Heart right ventricle (tissue), 16 donors: ENCODE measurements at places on chromosomes 11 and 22. TPM values are rescaled to one million over a fixed set of nuclear protein-coding genes. Genes with fewer than 3 reads are reported as not detected.

The RHOG gene
- 55.7 TPM for polyA plus RNA-seq

The OR4D5 gene
- not detected for polyA plus RNA-seq

The ISX gene
- polyA plus RNA-seq = not detected

The KCNJ11 gene
- 15.0 TPM for polyA plus RNA-seq

DNA sequence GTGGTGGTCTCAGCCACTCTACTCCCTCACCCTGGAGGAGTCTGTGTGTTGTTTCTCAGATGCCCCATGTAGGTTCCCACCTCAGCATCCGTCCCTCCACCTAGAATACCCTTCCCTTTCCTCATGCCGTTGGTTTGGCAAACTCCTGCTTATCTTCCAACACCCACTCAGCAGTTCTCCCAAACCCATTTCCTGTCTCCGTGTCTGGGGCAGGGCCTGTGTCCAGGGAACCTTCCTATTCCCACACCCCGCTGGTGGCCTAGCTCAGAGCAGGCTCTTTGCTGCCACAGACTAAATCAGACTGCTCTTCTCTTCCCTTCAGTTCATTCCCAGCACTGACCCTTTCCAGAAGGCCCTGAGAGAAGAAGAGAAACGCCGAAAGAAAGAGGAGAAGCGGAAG, 7.5 kb upstream of the SREBF2 start:
- DNase-seq = no peak

GRCh38 chr11:67158221-67158620, 39.2 kb downstream of the KDM2A start:
- no peak for DNase-seq

DNA sequence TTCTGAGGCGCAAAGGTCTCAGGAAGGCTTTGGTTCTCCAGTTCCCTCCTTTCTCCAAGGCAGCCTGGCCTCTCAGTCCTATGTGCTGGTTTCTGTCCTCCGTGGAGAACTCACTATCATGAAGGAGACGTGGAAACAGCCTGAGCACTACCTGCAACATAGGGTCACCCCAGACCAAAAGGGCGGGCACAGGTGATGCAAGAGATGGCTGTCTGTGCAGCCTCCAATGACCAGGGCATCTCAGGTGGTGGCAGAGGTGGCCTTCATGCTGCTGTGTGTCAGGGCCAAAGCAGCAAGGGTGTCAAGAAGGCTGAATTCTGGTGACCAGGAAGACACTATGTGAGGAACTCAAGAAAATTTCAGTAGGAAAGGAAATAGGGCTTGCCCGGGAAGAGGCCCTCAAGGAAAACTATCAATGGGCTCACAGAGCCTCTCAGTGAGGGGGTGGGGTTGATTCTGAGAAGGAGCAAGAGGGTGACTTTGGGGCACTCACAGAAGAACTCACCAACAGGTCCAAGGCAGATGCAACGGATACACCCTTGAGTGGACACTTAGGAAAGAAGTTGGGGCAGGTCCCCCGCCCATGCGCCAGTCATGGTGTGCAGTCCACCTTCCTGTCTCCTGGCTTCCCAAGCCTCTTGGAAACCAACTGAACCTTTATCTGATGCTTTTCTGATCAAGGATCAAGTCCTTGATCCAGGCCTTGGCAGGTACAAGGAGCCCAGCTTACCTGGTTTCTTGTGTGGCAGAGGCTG, 212.3 kb upstream of the B3GAT1 start:
- DNase-seq = no peak

GRCh38 chr11:119189393-119189792, 4.1 kb downstream of the NHERF4 start:
- DNase-seq = no peak

GRCh38 chr22:49510718-49511117, 317.0 kb downstream of the BRD1 start:
- no peak for DNase-seq

DNA sequence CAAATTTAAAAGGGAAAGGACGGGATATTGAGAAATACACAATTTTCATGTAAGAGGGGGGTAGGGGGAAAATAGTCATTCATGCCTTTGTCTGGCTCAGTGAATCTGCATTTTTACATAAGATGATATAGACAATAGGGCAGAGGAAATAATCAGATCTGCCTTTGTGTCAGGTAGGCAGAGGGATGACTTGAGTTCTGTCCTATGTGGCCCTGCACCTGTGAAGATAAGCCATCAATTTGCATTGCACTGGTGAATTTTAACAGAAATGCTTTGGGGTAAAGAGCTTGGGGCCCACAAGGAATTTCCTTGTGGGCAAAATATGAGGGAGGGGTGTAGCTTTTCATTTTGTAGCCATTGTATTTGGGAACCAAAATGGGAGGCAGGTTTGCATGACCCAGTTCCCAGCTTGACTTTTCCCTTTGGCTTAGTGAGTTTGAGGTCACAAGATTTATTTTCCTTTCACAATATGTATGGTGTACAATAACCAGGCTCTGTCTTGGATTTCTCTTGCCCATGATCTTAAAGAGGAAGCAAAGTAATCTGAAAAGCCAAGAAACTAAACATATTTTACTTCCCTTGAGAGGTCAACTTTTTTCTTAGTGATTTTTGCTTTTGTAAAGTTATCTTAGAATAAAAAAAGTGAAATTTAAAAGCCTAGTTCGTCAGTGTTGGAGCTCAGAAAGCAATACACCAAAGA, 77.7 kb upstream of the SORL1 start:
- DNase-seq = no peak

DNA sequence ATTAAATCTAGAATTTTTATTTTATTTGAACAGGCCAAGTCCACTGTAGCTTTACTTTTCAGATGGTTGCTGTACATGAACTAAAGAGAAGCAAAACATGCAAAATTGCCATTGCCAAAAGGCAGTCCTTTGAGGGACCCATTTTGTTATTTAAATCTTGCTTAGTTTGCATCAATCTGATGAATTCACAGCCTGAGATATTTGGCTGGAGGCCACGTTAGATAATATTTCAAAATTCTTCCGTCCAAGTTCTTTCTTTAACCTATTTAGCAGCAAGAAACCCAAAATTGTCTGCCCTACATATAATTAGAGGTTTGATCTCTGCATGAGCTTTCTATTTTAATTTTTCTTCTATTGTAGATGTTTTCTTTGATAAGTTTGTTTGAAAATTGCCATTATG, 1706.9 kb upstream of the RAG2 start:
- no peak for DNase-seq

GRCh38 chr22:29200901-29201300, 4.8 kb upstream of the EMID1 start:
- no peak for DNase-seq
